ENCODE measurements at places on chromosomes 11 and 22. TPM values are rescaled to one million over a fixed set of nuclear protein-coding genes. Genes with fewer than 3 reads are reported as not detected.

The FGF19 gene
- 3.5 TPM for total RNA-seq

DNA sequence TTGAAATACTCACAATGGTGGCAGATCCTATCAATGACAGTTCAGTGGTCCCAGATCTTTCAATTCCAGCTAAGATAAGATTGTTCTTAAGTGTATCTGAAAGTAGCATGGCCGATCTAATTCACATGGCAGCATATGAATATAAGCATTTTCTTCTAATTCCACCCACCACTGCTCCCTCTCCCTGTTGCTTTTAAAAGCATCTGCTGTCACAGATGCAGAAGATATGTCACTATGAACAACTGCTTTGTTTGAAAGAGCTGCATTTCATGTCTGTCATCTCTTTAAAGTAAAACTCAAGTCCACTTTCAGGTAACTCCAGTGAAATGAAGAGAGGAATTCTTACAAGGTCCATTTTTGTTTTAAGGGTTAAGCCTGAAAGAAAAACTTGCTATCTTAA is 1044.0 kb downstream of the DLG2 start:
- H3K36me3 ChIP-seq, result no peaks in the 10 kb centered on the region
- no peak overlapping the region for H3K27ac ChIP-seq

DNA sequence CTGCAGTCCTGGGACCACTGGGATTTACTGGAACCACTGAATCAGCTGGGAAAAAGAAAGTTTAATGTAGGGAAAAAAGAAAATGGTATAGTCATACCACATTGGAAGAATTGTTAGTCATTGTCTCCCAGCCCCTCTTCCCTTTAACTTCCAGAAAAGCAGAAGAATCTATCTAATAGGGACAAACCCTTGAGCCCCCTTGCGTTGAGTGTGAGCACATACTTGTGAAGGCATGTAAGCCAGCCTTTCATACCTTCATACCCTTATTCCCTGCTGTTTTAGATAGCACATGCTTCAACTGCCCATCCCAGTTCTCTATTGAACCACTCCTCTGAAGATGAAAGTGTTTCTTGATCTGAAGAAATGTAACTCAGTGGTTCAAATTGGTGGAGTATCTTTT is 6.6 kb downstream of the TREH start:
- H3K4me3 ChIP-seq, result peak overlapping the region; percentile 16
- H3K27me3 ChIP-seq, result no peaks in the 10 kb centered on the region
- no peak for DNase-seq
- H3K4me1 ChIP-seq, result peaks cover 6% of the 10 kb centered on the region
- no peaks in the 10 kb centered on the region for H3K36me3 ChIP-seq
- no peak overlapping the region for H3K27ac ChIP-seq

The NLRP14 gene
- total RNA-seq, result 0.12 TPM

DNA sequence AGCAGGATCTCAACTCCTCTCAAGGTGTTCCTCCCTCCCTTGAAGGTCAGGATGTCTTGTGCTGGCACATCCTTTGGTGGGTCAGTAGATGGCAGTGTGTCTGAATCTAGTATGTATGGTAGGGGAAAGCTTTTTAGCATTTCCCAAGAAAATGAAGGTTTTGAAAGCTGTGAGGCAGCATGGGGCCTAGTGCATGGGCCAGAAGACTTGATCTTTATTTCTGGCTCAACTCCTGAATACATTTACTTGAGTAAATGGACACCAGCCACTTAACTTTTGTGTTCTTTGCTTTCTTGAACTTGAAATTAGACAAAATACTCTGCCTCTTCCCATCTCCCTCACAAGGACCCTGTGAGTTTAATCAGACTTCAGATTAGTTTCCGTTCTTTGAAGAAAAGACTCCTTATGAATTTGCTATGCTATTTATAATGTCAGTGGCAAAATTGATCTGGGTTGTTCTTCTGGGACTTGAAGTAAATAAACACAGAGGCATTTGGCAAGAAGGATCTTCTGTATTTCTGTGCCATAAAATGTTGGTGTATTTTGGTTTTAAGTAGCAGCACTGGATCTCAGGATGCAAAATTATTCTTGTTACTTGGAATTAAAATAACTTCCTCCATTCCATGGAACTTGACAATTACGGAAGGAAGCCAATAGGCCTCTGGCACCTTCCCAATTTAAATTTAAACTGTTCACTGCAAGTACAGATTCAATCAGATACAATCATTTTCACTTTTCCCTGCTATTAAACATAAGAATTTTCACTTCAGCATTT is 288.8 kb downstream of the CASP12 start:
- H3K4me3 ChIP-seq, result no peak overlapping the region
- H3K4me1 ChIP-seq, result peaks cover 7% of the 10 kb centered on the region
- H3K36me3 ChIP-seq, result no peaks in the 10 kb centered on the region
- no peak for DNase-seq
- H3K27me3 ChIP-seq, result no peaks in the 10 kb centered on the region

The SCGB1D2 gene
- not detected for total RNA-seq

- no peaks in the 10 kb centered on the region for H3K4me1 ChIP-seq
- H3K4me3 ChIP-seq, result no peak overlapping the region
- no peaks in the 10 kb centered on the region for H3K27me3 ChIP-seq
- H3K27ac ChIP-seq, result peak overlapping the region; percentile 18
Observed at GRCh38 chr22:24189249-24190158, 8.2 kb downstream of the SUSD2 start.

- no peak for DNase-seq
- H3K4me3 ChIP-seq, result no peak overlapping the region
- H3K36me3 ChIP-seq, result peaks cover 12% of the 10 kb centered on the region
Observed at GRCh38 chr22:45784357-45785277, 113.0 kb downstream of the ATXN10 start.

The MMP27 gene
- not detected for total RNA-seq

The OR9Q1 gene
- total RNA-seq, result not detected

DNA sequence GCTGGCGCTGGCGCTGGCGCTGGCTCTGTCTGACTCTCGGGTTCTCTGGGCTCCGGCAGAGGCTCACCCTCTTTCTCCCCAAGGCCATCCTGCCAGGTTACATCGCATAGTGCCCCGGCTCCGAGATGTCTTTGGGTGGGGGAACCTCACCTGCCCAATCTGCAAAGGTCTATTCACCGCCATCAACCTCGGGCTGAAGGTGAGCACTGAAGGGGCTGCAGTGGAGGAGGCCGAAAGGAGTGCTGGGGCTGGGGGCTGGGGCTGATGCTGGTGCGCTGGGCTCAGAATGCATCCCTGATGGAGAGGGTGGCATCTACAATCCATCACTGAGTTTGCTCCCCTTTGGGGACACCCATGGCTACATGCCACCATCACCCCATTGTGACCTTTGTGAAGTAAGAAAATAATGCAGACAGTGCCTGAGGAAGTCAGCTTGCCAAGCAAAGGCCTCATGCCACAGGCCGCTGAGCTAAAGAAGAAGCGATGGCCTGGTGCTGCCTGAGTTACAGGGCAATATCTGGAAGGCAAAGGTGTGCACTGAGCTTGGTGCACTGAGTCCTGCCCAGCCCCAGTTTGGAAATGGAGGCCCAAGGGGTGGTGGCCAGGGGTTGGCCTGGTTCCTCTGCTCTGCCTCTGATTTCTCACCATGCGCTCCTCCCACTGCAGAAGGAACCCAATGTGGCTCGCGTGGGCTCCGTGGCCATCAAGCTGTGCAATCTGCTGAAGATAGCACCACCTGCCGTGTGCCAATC is 620 bp downstream of the SMPD1 start:
- DNase-seq, result no peak
- no peaks in the 10 kb centered on the region for H3K27me3 ChIP-seq
- H3K4me3 ChIP-seq, result peak overlapping the region; percentile 93

The LGALS12 gene
- 0.34 TPM for total RNA-seq

DNA sequence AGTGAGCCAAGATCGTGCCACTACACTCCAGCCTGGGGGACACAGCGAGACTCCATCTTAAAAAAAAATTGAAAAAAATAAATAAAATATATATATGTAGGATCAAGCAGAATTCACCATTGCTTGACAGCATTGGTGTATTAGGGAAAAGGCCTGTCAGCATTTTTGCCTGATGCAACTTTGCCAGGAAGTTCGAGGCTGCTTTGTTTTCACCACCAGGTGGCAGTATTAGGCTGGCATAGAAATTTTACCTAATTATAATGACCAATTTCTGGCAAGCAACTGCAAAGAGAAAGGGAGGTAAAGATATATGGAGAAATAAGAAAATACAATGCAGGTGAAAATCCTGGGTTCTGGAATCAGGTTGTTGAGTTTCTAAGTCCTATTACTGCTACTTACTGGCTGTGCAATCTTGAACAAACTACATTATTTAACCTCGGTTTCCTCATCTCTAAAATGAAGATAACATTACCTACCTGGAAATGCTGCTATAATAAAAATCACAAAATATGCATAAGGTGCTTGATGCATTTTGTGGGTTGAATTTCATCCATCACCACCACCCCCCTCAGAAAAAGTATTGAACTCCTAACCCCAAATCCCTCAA is 24.7 kb downstream of the LAYN start:
- peaks cover 3% of the 10 kb centered on the region for H3K4me1 ChIP-seq
- H3K27ac ChIP-seq, result no peak overlapping the region
- DNase-seq, result no peak
